Posterior vena cava (tissue), 2 donors: ENCODE measurements at places on chromosomes 4 and X.
A peak's percentile ranks its signal among the peaks of the same experiment; 100 is the strongest.

- no peak for DNase-seq
Measured at GRCh38 chr4:74223801-74224200, 65.9 kb downstream of the MTHFD2L start.

- no peak for DNase-seq
Measured at GRCh38 chr4:183164963-183165362, 65.9 kb downstream of the WWC2 start.

DNA sequence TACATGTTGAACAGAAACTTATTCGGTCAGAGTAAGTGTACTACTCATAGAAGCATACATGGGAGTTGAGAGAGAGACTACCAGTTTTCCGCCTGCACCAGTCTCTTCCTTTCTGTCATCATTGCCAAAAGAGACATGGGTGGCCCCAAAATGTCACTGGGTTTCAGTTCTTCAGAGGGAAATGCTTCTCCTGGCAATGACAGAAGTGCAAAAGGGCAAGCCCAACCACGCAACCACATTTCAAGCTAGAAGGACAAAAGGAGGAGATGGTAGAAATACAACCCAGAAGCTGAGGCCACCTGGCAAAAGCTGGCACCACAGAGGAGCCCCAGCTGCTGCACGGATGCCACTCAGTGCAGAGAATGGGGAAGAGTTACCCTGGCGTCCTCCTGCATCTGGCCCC, 320.1 kb downstream of the BCOR start:
- DNase-seq, result no peak

GRCh38 chr4:38169524-38169923, 209.3 kb downstream of the PTTG2 start:
- DNase-seq, result no peak

GRCh38 chr4:1601852-1602654, 82.1 kb downstream of the FAM53A start:
- DNase-seq, result peak; percentile 57

DNA sequence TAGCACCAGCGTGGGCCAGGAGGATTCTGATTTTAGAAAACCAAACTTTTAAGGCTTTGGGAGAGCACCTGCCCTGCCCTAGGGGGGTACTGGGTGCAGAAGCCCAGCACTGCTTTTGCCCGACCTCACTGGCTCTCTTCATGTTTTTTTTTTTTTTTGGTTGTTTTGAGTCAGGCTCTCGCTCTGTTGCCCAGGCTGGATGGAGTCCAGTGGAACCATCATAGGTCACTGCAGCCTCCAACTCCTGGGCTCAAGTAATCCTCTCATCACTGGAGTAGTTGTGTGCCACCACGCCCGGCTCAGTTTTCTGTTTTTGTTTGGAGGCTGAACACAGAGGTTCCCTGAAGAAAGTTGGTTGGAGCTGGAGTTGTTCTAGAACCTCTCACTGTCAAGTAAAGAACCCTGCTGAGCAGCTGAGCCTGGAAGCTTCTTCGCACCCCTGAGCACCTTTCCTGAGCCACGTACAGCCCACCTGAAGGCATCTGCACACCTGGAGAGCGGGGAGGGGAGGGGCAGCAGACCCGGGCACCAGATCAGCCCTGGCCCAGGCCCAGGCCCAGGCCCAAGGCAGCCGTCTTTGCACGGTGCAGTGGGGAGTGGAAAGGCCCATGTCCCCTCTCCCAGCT, 49.5 kb downstream of the SHROOM2 start:
- DNase-seq, result no peak
